NCI-H2081 (cell line): ENCODE measurements at places on chromosomes 1 and 21.
A peak's percentile ranks its signal among the peaks of the same experiment; 100 is the strongest.

DNA sequence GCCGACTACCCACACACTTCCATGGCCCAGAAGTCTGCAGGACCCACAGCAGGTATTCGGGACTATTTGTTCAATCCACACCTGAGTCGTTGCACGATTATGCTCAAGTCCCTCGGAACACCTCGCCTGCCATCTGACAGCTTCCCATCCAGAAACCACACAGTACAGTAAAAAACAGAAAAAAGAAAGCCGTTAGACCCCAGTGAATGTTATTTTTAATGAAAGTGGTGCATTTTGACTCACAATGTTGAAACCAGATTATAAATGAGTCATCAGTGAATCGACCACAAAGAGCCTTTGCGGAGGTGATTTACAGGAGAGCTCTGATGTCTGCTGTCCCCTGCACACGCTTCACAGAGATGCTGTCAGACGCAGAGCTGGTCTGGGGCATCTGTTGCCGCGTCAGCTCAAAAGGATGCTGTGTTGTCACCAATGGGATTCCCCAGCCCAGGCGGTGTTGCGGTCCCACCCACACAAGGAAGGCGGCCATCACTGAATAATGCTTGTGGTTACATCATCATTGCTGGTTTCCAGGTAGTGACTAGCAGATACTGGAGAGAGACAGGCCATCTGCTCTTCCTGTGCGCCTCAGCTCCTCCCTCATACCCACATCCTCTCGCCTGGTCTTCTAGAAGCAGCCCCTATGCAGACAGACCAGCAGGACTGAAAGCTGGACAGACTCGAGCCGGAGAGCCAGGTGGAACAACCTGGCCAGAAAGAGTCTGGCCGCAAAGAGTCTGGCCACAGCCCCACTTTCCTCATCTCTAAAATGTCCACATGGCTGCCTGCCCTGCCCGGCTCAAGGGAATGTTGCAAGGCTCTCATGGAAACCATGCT lies 116.8 kb downstream of the TOMM20 start:
- DNase-seq = no peak

DNA sequence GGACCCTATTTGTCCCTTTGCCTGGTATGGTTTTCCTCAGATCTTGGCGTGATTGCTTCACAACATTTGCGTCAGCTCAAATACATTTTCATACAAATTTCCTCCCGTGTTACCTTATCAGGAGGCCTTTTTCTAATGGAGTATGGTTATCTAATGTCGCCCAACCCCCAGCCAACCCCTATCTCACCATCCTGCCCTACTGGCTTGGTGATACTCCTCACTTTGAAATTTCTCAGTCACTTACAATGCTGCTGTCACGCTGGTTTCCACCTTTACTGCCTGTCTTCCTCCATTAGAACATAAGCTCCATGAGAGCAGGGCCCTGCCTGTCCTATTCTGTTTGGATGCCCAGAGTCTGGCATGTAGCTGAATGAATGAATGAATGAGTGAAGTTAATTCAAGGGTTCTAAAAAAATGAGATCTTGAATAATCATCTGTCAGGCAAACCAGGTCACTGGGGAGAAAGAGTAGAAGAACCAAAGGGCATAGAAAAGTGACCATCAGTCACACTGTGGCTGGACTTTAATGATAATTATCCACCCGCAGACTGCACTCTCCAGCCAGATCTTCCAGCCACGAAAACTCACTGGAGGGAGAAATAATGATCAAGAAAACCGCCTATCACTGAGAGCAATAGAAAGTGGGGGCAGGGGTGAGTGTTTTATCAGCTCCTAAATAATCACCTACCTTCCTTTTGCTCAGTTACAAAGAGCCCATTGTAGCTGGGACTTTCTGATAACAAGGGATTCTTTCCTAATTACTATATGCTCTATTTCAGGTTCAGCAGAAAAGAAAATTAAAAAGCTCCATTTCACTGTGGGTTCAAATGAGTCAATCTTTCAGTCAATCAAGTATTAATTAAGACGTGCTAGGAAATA lies 21.3 kb downstream of the KIAA0040 start:
- DNase-seq = no peak

DNA sequence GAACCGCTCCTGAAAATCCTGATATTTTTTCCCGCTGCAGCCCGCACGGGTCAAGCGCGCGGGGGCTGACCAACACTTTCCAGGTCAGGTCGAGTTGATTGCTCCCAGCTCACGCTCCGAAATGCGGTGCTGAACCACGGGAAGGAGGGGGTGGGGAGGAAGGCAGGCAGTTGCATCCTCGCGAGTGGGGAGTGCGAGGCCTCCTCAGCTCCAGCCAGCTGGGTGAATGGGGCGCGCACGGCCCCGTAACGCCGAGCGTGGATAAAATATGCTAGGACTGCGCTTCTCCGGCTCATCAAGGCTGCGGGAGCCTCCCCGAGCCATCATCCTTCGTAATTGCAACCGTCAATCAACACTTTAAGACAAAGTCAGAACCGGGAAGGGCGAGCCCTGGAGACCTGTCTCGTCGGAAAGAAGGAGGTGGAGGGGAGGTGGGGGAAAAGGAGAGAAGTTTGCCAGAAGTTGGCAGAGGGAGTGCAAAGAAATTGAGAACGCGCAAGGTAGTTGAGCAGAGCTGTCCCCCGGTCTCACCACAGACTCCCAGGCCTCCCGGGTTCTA lies 8.0 kb downstream of the NR5A2 start:
- DNase-seq = no peak

GRCh38 chr1:204076891-204077290 lies 4.0 kb downstream of the SOX13 start:
- no peak for DNase-seq

GRCh38 chr1:218699421-218699820 lies 354.3 kb downstream of the TGFB2 start:
- no peak for DNase-seq

DNA sequence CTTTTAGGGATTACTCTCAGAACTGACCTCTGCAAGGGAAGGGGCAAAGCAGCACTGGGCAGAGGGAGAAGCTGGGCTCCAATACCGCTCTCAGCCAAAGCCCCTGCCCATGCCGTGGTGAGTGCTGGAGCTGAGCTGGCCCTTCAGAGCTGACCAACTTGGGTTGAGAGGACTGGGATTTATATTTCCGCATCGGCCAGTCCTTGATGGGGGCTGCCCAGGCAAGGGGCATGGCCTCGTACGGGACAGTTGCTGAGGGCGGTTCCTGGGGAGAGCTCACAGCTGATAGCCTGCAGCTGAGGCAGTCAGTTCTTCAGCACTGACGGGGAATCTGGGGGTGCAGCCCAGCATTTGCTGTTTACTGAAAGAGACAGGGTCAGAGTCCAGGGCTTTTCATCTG lies 8.0 kb downstream of the HUNK start:
- no peak for DNase-seq

DNA sequence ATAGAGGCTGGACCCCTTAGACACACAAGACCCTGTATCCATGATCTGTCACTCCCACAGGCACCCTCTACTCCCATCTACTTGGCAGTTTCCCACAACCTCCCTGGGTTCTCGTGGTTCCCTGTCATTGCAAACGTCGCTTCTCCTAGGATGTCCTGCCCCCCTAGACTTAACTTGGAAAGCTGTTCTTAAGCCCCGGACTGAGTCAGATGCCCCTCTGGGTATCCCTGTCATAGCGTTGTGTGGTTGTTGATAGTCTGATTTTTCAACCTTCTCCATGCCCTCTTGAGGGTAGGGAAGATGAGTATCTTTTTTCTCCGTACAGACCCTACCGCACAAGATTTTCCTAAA lies 11.8 kb downstream of the RCC1 start:
- no peak for DNase-seq

- peak; percentile 91 for DNase-seq
These were observed 367.1 kb upstream of the ADGRL4 start for GRCh38 chr1:79373481-79374125.

GRCh38 chr1:80113168-80114038 lies 1106.9 kb upstream of the ADGRL4 start:
- no peak for DNase-seq

DNA sequence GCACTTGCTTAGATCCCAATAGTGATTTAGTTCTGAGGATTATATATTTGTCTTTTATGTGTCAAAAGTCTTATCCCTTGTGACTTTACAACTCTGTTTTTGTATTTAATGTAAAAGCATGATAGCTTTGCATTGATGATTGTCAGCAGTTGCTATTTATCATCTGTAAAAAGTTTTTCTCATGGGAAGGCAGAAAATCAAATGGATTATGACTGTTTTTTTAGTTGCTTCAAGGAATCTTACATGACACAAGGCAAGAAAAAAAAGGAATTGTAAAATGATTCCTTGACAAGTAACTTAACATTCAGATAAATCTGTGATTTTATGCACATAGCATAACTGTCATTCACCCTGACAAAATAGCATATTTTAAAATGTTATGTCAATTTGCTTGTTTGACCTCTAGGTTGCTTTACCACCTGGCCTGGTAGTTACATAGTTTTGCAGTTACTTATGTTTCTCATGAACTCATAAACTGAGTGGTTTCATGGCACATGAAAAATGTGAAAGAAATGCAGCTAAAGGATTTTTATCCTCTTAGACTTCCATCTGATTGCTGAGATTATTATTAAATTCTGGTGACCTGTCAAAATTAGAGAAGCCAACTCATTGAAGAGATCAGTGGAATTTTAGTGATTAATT lies 622.6 kb downstream of the ADGRL2 start:
- DNase-seq = no peak

- no peak for DNase-seq
These were observed 267.8 kb upstream of the NRIP1 start for GRCh38 chr21:15332572-15332971.

DNA sequence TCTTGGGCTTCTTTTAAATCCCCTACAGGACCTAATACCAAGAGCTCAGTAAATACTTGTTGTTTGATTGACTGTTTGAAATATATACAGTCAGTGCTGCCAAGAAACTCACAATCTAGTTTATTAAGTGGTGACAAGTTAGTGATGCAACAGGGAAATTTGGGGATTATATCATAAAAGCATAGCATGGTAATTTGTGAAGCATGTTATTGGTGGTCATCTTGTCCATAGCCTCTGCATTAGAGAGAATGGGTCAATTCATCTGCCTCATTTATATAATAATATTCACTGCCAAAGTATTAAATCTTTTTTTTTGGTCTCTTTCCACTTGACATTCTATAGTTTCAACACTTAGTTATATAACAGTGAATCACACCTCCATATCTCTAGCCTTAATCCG lies 138.2 kb upstream of the SPAG17 start:
- no peak for DNase-seq

- no peak for DNase-seq
These were observed 199.6 kb downstream of the LTN1 start for GRCh38 chr21:28793043-28793442.

DNA sequence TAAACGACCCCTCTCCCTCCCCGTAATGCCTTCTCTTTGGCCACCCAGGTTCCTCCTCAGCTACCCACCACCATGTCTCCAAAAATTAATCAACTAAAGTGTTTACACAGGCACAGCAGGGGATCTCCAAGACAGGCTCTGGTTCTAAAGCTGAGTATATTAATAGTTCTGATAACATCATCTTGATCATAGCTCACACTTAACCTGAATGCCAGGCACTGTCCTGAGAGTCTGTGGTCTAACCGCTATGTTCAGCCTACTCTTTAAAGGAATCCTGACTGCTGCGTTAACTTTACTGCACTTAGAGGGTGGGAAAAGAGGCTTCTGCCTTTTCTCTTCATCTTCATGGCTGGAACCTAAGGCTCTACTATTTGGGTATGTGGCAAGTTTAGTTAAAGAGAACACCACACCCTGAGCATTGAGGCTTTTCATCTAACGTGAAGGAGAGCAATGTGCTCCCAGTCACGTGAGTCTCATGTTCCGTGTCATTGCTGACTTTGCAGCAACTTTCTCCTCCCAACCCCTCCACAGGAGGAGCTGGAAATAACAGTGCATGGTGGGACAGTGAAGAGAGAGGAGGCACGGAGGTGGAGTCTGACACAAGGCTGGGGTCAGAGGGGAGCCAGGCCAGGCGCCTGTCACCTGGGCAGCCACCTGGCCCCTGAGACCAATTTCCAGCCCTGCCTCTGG lies 86.4 kb downstream of the FAM78B start:
- no peak for DNase-seq

DNA sequence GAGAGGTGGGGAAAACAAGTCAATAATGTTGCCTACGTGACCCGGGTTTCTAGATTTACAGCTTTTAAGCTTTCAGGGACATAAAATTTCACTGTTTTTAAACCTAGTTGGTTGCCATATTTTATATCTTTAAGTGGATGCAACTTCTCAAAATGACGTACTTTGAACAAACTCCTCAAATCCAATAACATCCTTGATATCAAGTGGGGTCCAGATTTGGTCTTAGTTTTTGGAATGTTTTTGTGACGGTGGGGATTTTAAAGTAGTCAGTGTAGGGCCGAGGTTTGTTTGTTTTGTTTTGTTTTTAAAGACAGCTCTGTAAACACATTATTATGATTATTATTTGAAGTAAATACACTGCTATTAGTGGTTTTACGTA lies 453 bp downstream of the CDKN2C start:
- peak; percentile 62 for DNase-seq

DNA sequence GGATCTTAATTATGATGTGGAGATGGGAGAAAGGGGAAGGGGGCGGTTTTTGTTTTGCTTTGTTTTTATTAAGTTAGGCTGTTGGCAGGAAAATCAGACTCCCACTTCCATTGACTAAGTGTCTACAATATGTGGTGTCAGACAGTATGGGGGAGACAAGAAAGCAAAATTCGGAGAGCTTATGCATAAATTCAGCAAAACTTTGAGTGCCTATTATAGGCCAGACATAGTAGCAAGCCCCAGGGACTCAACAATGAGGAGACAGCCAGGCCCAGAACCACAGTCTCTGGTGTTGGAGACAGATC lies 835 bp upstream of the TSPAN2 start:
- no peak for DNase-seq

DNA sequence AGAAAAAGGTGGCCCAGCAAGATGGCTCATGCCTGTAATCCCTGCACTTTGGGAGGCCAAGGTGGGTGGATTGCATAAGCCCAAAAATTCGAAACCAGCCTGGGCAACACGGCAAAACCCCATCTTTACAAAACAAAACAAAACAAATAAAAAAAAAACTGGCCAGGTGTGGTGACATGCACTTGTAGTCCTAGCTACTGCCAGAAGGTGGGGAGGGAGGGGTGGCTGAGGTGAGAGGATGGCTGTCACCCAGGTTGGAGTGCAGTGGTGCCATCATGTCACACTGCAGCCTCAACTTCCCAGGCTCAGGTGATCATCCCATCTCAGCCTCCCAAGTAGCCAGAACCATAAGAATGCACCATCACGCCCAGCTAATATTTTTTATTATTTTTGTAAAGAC lies 22.8 kb downstream of the RERE start:
- DNase-seq = no peak

- DNase-seq = peak; percentile 26
These were observed 788.4 kb upstream of the PRMT6 start for GRCh38 chr1:106268070-106268469.

GRCh38 chr1:9225411-9225785 lies 9.2 kb upstream of the H6PD start:
- no peak for DNase-seq

- no peak for DNase-seq
These were observed 164.3 kb upstream of the ATP1B1 start for GRCh38 chr1:168942165-168942564.

GRCh38 chr1:165841582-165842017 lies 14.2 kb downstream of the UCK2 start:
- DNase-seq = no peak
